Left lung (tissue), 14 donors: ENCODE measurements at places on chromosomes 13 and 19.

- H3K27me3 ChIP-seq = peaks cover 100% of the 10 kb centered on the region
- no peak for DNase-seq
- no peak overlapping the region for H3K4me3 ChIP-seq
- H3K27ac ChIP-seq = no peak overlapping the region
Measured at GRCh38 chr13:27921961-27922882, 2.4 kb downstream of the PDX1 start.

- no peaks in the 10 kb centered on the region for H3K27me3 ChIP-seq
- no peak overlapping the region for H3K4me3 ChIP-seq
- no peaks in the 10 kb centered on the region for H3K4me1 ChIP-seq
- no peak for DNase-seq
- H3K27ac ChIP-seq = no peak overlapping the region
Measured at GRCh38 chr13:40146063-40146462, 490.6 kb downstream of the COG6 start.

DNA sequence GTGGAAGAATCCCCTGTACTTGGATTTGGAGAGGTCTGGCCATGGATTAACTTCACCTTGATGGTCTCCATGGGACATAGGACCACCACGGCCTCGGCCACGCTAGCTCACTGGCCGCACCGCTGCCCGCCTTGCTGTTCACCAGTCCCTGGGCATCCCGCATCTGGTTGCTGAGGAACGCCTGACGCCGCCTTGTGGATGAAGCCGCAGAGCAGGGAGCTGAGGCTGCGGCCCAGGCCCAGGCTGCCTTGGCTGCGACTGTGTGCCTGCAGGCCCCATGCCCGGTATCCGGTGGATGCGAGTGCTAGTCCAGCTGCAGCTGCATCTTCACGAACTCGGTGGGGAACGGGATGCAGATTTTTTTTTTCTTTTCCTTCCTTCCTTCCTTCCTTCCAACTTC, 1407.1 kb downstream of the UQCRFS1 start:
- H3K27me3 ChIP-seq = no peaks in the 10 kb centered on the region
- DNase-seq = no peak
- no peaks in the 10 kb centered on the region for H3K36me3 ChIP-seq

DNA sequence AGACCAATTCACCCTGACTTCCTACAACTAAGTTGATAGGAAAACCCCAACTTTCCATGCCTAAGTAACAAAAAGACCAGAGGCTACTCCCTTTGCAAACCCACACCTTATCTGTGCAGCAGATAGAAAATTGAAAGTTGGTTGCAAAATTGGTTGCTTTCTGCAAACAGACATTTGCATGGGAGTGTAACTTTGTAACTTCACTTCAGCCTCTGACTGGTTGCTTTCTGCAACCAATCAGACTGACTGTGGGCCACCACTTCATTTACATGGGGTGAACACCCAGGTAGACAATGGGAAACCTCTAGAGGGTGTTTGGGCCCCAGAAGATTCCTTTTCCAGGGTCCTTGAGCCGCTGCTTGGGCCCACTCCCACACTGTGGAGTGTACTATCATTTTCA, 9.8 kb downstream of the TEX30 start:
- peaks cover 10% of the 10 kb centered on the region for H3K36me3 ChIP-seq
- no peaks in the 10 kb centered on the region for H3K27me3 ChIP-seq
- no peaks in the 10 kb centered on the region for H3K4me1 ChIP-seq
- H3K27ac ChIP-seq = no peak overlapping the region
- no peak for DNase-seq

DNA sequence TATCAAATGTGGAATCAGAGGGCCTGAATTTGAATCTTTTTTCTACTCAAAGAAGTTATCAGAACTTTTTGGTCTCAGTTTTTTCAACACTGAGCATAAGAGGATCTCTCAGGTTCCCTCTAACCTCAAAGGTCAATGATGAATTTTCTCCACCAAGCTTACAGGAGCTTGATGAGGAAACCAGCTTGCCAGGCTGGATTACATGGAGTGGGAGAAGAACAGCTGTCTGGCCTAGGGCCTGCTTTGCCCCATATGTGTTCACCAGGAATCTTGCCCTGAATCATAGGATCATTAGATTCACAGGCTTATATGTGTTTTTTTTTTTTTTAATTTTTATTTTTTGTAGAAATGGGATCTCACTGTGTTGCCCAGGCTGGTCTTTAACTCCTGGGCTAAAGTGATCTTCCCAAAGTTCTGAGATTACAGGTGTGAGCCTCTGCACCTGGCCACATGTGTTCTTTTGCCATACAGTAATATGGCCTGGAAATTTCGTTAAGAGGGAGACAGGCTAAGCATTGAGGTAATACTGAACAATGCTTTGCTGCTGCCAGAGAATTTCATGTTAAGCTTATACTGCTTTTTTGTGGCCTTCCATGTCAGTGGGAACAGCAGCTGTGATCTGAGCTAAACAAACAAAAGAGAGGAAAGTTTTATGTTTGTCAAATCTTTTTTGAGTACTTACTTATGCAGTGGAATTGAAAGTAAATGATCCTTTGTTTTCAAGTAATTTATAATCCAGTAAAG, 110.6 kb downstream of the DNAJC3 start:
- H3K36me3 ChIP-seq = no peaks in the 10 kb centered on the region
- no peak overlapping the region for H3K27ac ChIP-seq
- no peaks in the 10 kb centered on the region for H3K27me3 ChIP-seq
- DNase-seq = no peak
- no peak overlapping the region for H3K4me3 ChIP-seq

- peak; percentile 54 for DNase-seq
- no peaks in the 10 kb centered on the region for H3K36me3 ChIP-seq
- no peak overlapping the region for H3K27ac ChIP-seq
- no peaks in the 10 kb centered on the region for H3K27me3 ChIP-seq
Measured at GRCh38 chr13:73984949-73985691, 149.1 kb downstream of the KLF12 start.

DNA sequence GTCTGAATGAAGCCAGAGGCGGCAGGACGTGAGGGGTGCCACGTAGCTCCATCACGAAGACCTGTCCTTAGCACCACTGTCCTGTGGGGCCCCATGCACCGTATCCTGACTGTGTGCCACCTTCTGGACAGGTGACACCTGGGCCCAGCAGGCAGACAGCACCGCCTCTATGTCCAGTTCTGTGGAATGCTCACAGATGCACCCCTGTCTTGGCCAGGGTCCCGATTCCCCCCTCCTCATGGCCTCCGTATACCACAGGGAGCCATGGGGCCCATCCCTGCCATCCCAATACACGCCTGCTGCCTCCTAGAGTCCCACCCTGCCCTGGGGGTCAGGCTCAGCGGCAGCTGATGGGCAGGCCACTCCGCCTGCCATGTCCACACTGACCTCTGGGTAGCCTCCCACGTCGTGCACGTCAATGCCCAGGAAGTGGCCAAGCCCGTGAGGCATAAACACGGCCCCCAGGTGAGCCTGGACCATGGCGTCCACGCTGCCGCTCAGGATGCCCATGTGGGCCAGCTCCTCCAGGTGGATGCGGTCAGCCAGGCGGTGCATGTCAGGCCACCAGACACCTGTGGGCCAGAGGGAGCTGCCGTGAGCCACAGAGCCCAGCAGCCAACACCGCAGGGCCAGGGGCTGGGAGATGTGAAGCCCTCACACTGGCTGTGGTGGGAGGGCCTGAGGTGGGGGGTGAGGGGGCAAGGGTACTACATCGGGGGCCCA, 17.6 kb downstream of the CEBPG start:
- H3K27me3 ChIP-seq = no peaks in the 10 kb centered on the region
- no peak overlapping the region for H3K4me3 ChIP-seq
- peak; percentile 68 for DNase-seq
- H3K27ac ChIP-seq = no peak overlapping the region
- no peaks in the 10 kb centered on the region for H3K36me3 ChIP-seq
- peaks cover 81% of the 10 kb centered on the region for H3K4me1 ChIP-seq

DNA sequence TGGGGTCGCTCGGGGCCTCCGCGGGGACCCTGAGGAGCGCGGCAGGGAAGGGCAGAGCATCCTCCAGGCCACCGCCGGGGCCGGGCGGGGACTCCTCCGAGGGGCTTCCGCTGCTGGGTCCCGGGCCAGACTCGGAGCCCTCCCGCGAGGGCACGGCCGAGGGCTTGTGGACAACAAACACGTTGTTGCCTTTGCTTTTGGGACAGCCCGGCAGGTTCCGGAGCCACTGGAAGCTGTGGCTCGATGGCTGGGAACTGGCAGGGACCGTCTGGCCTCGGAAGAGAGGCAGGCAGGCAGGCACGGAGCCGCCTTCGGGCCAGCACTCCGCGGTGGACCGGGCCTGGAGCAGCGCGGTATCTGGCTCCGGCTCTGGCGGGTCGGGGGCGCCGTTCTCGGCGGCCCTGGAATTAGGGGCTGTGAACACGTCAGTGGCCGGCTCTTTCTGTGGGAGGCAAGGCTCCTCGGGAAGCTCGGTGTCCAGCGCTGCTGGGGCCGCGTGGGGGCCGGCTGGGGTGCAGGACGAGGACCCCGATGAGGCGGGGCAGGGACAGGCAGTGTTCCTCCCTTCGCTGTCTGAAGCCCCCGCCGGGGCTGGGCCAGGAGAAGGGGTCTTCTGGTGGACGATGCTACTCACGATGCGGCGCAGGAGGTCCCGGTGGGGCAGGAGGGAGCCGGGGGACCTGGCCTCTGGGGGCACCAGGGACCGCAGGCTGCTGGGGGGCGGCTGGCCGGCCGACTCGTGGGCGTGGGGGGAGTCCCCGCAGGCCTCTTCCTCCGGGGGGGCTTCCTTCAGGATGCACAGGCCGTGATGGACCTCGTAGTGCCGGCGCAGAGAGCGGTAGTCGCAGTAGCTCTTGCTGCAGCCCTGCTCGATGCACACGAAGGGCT, 27.6 kb downstream of the ZNF541 start:
- DNase-seq = no peak
- no peak overlapping the region for H3K4me3 ChIP-seq
- peaks cover 17% of the 10 kb centered on the region for H3K27me3 ChIP-seq
- H3K27ac ChIP-seq = no peak overlapping the region
- H3K36me3 ChIP-seq = no peaks in the 10 kb centered on the region

DNA sequence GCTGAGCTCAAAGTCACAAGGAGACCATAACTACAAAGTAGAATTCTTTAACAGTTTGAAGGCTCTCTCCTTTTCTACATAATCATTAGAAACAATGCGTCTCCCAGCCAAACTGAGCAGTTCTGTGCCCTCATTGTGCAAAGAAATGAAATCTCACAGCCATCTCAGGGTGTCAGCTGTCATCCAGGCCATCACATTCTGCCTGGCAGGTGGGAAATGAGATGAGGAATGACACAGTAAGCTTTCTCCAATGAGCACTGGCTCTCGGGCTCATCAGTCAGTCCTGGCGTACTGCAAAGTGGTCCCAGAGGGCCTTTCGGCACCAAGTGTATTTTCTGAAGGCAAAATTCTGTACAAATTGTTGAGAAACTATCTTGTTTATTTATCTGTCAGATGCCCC, 306.5 kb downstream of the KCTD12 start:
- DNase-seq = no peak
- no peaks in the 10 kb centered on the region for H3K36me3 ChIP-seq
- no peaks in the 10 kb centered on the region for H3K27me3 ChIP-seq
- no peak overlapping the region for H3K27ac ChIP-seq

DNA sequence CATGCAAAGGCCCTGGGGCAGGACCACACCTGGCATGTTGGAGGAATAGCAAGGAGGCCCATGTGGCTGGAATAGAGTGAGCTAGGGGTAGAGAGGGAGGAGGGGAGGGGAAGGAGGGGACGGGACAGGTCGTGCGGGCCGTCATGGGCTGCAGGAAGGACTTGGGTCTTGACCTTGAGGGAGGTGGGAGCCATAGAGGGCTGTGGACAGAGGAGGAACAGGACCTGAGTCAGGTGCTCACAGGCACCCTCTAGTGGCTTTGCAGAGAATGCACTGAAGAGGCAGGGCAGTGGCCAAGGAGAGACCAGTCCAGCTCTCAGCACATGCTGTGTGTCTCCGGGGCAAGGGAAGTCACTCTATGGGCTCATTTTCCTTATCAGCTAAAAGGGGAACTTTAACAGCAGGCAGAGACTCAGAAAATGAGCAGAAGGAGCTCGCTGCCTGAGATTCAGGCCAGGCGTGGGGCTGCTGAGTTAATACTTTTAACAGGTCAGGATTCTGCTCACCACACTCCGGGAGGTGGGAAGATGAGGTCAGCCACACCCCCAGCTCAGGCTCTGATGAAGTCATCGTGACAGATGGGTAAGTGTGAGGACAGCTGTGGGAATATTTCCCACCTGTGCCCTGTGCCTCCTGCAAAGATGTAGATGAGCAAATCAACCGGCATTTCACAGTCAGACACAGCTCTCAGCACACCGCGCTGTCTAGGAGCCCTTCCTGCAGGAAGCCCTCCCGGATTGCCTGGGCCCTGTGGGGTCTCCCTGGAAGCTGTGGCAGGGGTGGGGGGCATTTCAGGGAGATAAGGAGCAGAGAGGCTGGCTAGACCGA, 6.0 kb upstream of the TNFAIP8L1 start:
- H3K27me3 ChIP-seq = peaks cover 12% of the 10 kb centered on the region
- H3K27ac ChIP-seq = no peak overlapping the region

- peak within 1 kb of the TSS; percentile 90 for H3K4me3 ChIP-seq
- H3K36me3 ChIP-seq = no peaks in the 10 kb centered on the region
- DNase-seq = peak; percentile 94
Measured at GRCh38 chr13:106567474-106568298, at the start of gene ARGLU1. Gene ARGLU1, minus strand, starts transcription at chr13:106568137. Its CDS starts 218 bp downstream, at chr13:106567919.
